ENCODE measurements at places on chromosomes 6 and 20.

DNA sequence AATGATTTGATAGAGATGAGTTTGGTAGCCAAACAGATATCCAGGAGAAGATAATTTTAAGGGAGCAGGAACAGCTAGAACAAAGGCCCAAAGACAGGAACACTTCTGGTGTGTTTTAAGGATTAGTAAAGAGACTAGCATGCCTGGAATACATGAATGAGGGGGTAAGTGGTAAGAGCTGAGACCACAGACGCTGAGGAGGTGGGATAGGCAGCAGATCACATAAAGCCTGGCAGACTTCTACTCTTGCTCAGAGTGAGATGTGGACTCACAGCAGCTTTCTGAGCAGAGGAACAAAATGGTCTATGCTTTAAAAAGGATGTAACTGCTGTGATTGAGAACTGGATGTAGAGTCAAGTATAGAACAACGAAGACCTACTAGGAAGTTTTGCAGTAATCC lies 100.1 kb downstream of the EPHA7 start:
- no peak for DNase-seq

GRCh38 chr6:170221753-170222400 lies 69.0 kb downstream of the DLL1 start:
- DNase-seq = no peak

DNA sequence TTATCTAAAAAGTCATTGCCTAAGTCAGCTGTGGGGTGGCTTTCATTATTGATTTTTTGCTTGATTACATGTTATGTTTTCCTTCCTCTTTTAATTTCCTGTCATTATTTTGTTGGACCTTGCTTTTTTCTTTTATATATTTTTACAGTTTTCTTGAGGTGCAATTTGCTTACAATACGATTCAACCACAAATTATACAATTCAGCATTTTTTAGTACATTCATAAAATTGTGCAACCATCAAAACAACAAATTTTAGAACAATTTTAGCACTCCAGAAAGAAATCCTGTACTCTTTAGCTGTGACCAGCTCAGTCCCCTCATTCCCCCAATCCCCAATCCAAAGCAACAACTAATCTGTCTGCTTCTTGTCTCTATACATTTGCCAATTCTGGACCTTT lies 608.9 kb downstream of the C6orf118 start:
- no peak for DNase-seq

DNA sequence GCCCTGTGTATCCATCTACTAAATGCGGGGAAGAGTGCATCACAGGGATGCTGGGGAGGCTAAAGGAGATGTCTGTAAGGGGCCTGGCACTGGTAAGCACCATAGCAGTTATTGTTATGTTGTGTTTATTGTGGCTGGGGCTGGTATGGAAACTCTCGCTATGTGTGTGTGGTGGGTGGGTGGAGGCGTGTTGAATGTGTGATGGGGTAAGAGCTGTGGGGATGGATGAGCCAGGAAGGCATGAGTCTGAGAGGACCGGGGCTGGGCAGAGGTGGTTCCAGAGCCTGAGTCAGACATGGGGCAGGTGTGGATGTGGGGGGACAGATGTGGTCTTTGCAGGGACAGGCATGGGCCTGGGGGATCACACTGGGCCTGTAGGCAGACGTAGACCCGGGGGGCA lies 88.1 kb downstream of the GRM4 start:
- no peak for DNase-seq

GRCh38 chr6:109236115-109237076 lies 141.1 kb downstream of the CEP57L1 start:
- DNase-seq = no peak

GRCh38 chr6:117481926-117482239 lies 591 bp upstream of the DCBLD1 start:
- DNase-seq = no peak

- DNase-seq = no peak
These were observed 231.4 kb upstream of the ECI2 start for GRCh38 chr6:4366635-4367395.

DNA sequence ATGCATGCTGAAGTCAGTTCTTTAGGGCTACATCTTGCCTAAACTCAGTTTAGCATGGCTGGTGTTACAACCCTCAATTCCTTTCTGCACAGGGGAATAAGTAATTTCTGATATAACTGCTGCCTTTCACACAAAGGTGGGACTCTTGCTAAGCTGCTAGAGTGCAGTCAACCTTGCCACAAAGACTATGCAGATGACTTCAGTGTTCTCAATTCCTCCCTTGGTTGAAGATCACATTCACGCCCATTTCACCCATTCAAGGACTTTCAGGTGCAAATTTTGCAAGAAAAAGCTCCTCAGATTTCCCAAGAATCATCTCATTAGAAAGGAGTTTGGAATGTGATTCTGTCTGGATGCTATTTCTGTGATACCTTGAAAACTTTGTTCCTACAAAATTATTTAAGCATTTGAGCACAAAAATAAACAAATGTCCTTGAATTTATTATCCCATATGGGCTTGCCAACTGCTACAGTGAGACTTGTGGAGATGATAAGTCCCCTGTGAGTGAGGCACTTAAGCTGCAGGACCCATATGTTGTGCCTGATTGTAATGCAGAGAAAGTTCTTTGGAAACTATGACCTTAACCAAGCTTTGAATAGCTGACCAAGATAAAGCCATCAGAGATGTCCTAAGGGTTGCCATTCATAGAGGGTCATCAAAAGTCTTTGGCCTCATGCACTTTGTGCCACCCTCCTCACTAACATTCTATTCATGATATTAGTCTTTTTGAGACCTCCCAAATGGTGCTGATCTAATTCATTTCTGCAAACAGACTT lies 111.8 kb downstream of the PLCB4 start:
- no peak for DNase-seq

- no peak for DNase-seq
These were observed 82.6 kb downstream of the PAX1 start for GRCh38 chr20:21788082-21788481.

Data from GM04503 (cell line).